ENCODE measurements at places on chromosomes 12 and 14.

GRCh38 chr12:71135812-71136176, 22.0 kb downstream of the TSPAN8 start:
- DNase-seq: no peak

DNA sequence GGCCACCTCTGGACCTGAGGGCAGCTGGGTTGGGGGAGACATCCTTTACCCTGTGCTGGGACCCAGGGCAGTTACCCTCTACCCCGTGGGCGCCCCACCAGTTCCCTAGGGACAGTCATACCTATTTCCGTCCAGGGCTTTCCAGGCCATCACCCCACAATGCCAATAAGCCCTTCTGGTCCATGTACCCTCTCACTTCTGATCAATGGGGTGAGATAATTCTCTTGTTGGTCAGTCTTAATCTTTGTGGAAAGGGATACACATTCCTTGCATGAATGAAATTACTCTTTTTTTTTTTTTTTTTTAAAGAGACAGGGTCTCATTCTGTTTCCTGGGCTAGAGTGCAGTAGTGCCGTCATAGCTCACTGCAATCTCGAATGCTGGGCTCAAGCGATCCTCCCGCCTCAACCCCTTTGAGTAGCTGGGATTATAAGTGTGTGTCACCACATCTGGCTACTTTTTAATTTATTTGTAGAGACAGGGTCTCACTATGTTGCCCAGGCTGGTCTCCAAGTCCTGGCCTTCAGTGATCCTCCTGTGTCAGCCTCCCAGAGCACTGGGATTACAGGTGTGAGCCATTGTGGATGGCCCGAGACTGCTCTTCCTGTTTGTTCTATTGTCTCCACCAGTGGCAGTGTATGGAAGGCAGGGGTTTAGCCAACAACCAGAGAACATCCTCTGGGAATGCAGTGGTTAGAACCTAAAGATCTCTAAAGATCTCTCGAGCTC, 46.3 kb upstream of the STON2 start:
- no peak for DNase-seq

DNA sequence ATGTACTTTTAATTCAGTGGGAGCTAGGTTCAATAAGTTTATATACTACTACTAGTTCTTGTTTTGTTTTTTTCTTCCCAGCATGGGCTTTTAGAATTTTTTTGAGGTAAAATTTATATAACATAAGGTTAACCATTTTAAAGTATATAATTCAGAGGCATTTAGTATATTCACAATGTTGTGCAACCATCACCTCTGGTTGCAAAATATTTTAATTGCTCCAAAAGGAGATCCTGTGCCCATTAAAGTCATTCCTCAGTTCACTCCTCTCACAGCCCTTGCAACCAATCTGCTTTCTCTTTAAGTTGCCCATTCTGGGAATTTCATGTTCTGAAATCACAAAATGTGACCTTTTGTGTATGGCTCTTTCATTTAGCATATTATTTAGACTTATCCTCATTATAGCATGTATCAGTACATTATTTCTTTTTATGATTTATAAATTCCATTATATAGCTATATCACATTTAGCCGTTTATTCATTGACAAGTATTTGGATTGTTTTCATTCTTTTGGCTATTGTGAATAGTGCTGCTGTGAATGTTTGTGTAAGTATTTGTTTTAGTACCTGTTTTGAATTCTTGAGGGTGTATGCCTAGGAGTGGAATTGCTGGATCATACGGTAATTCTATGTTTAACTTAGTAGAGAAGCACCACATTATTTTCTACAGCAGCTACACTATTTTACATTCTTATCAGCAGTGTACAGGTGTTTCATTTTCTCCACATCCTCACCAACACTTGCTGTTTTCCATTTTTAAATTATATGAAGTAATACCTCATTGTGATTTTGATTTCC, 59.1 kb downstream of the ARHGAP5 start:
- no peak for DNase-seq

DNA sequence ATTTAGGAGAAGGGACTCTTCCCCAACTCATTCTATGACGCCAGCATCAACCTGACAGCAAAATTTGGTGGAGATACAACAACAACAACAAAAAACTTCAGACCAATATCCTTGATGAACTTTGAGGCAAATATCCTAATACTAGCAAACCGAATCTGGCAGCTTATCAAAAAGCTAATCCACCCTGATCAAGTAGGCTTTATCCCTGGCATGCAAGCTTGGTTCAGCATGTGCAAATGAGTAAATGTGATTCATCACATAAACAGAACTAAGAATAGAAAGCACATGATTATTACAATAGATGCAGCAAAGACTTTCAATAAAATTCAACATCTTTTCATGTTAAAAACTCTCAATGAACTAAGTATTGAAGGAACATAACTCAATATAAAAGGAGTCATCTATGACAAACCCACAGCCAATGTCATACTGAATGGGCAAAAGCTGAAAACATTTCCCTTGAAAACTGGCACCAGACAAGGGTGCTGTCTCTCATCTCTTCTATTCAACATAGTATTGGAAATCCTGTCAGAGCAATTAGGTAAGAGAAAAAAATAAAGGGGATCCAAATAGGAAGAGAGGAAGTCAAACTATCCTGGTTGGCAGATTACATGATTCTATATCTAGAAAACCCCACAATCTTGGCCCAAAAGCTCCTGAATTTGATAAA, 233.3 kb downstream of the CCDC59 start:
- no peak for DNase-seq

GRCh38 chr14:61264010-61264571, 17.0 kb downstream of the TMEM30B start:
- no peak for DNase-seq

DNA sequence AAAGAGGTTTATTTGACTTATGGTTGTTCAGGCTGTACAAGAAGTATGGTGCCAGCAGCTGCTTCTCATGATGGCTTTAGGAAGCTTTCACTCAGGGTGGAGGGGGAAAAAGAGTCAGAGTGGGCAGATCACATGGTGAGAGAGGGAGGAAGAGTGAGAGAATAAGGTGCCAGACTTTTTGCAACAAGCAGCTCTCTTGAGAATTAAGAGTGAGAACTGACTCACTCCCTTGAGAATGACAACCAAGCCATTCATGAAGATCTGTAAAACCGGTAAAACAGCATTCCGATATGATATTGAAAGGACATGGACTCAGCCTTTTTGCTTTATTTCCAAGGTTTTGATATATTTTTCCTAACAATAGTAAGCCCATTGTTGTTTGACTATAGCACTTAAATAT, 501.2 kb downstream of the GALC start:
- no peak for DNase-seq

DNA sequence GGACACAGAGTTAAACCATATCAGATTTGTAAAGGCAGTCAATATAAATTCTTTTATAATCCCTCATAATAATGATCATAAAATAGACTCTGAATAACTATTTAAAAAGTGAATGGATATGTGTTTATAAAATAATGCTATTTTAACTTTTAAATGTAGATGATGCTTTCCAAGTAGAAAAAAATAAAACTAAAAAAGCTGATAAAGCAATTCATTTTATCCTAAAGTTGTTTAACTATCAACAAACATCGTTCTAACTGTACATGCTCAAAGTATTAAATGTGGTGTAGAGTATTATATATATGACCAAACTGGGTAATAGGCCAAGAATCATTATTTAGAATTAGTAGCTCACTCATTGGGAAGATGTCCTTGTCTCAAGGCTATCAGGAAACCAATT, 248.3 kb upstream of the CLEC14A start:
- DNase-seq: no peak

Data from KG1 (cell line).